Tibial nerve (tissue), 4 donors: ENCODE measurements at places on chromosomes 12 and 14. TPM values are rescaled to one million over a fixed set of nuclear protein-coding genes. Genes with fewer than 3 reads are reported as not detected.

- no peak for DNase-seq
Observed at GRCh38 chr12:40122842-40123241, 17.0 kb upstream of the SLC2A13 start.

GRCh38 chr12:50633955-50634354, 129.2 kb downstream of the DIP2B start:
- DNase-seq: no peak

GRCh38 chr12:42706321-42706720, 116.8 kb upstream of the PRICKLE1 start:
- no peak for DNase-seq

- no peak for DNase-seq
Observed at GRCh38 chr14:94660306-94660946, 48.2 kb downstream of the SERPINA3 start.

GRCh38 chr12:49901986-49902385, 1.7 kb downstream of the FAIM2 start:
- DNase-seq: no peak

DNA sequence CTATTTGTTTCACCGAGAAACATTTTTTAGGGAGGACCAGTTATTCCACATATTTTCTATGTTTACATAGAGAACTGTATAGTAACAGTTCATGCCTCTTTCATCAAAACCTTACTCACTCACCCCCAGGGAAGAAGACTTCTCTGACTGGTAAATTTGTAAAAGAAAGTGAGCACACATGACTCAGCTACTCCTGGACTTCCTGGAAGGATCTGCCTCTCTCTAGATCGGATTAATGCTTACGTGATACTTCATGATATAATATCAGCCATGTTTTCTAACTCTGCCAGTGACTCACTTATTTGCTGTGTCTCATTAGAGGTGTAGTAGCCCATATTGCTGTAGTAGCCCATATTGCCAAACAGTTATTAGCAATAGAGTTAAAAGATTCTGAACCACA, 494.3 kb upstream of the ATXN7L3B start:
- no peak for DNase-seq

DNA sequence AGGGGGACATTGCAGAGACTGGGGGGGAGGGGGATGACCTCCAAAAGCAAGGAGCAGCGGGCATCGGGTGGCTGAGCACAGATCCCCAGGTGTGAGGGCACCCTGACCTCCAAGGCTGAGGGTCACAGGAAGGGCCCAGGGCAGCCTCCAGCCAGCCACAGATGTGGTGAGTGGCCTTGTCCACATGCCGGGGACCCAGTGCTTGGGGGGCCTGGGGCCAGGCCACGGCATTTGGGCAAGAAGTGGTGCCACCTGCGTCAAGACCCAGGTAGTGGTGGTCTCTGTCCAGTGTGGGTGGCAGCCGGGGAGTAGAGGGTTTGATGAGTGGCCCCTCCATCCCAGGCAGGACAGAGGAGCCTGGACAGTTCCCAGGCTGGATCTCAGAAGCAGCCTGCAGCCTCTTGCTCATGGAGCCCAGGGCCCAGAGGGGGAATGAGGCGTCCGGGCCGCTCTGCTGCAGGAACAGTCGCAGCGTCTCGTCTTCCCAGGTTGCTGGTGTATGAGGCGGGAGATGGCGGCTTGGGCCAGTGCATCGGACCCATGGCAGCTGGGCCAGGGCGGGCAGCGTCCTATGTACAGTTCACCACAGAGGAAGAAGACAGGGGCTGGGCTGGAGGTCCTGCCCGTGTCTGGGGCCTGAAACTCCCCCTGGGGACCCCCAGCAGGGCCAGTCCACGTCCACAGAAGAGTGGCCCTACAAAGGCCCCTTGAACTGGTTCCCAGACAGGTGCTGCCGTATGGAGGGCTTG, 33.5 kb downstream of the CCNK start:
- DNase-seq: peak; percentile 9

GRCh38 chr14:70685474-70686197, 43.9 kb downstream of the TTC9 start:
- DNase-seq: no peak

DNA sequence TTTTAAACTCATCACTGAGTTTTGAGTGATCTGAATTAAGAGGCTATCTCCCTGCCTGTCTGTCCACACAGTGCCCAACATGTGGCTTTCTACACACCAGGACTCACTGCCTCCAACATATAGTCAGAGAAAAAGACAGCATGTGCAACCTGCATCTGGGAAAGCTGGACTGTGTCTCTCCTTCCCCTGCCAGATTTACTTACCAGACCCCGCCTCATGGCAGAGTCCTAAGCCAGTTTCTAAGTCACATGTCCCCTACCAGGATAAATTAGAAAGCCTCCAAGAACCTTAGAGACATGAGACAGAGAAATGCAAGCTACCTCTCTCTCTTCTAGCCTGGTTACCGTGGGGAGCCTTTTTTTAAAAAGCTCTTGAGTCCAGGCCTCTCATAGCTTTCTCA, 2.7 kb upstream of the HDAC7 start:
- DNase-seq: no peak

- no peak for DNase-seq
Observed at GRCh38 chr14:100051543-100051942, 13.7 kb upstream of the EVL start.

DNA sequence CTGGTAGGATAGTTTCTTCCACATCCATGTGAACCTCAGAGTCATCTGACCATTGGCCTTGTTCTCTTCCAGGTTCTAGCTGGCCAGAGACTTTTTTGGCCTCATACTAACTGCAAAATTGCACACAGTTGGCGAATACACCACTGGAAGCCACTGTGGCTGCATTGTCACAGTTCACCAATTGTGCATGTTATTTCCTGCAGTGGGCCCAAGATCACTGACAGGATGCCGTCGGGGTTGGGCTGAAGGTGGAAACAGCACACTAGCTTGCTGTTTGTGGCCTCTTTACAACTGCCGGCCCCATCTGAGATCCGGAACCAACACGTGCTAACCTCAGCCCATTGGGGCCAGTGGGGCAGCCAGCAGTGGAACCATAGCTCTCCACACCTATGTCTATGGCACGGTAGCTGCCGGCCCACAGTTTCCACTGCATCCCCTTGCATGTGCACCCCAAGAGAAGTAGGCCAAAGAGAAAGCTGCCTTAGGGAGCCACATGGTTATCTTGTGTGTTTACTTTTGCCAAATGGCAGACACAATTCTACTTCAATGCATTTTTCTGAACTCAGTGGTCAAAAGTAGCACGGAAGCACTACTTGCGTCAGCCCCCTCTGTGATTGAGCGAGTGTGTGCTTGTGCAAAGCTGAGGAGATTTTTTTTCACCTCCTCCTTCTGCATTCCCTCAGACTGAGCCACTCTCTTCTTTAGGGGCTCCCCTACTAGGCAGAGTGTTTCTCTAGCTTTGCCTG, 464.0 kb downstream of the RAD51B start:
- DNase-seq: no peak

GRCh38 chr12:7129287-7129871, 690 bp upstream of the RBP5 start:
- DNase-seq: no peak

DNA sequence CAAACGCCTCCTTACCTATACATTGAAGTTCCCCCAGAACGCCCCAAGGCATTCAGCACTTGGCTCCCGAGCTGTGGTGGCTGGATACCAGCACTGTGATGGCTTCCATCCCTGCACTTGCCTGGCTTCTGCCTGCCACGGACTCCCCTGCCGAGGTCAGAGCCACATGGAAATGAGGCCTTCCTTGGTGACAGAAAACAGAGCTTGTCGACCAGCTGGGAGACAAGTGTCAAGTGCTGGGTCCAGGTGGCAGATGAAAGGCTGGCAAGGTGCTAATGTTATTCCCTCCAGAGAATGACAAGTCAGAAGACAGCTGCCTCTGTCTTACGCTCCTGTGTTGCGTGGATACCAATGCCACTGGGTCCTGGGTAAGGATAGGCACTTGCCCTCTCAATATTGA, 26.2 kb upstream of the GNG2 start:
- no peak for DNase-seq

- no peak for DNase-seq
Observed at GRCh38 chr12:3753544-3754284, 805 bp upstream of the CRACR2A start.

GRCh38 chr12:107891967-107892366, 117.5 kb downstream of the ASCL4 start:
- no peak for DNase-seq

- DNase-seq: no peak
Observed at GRCh38 chr12:90048918-90049317, 340.3 kb upstream of the ATP2B1 start.

GRCh38 chr12:68422956-68423574, 90.9 kb upstream of the MDM1 start:
- DNase-seq: no peak

DNA sequence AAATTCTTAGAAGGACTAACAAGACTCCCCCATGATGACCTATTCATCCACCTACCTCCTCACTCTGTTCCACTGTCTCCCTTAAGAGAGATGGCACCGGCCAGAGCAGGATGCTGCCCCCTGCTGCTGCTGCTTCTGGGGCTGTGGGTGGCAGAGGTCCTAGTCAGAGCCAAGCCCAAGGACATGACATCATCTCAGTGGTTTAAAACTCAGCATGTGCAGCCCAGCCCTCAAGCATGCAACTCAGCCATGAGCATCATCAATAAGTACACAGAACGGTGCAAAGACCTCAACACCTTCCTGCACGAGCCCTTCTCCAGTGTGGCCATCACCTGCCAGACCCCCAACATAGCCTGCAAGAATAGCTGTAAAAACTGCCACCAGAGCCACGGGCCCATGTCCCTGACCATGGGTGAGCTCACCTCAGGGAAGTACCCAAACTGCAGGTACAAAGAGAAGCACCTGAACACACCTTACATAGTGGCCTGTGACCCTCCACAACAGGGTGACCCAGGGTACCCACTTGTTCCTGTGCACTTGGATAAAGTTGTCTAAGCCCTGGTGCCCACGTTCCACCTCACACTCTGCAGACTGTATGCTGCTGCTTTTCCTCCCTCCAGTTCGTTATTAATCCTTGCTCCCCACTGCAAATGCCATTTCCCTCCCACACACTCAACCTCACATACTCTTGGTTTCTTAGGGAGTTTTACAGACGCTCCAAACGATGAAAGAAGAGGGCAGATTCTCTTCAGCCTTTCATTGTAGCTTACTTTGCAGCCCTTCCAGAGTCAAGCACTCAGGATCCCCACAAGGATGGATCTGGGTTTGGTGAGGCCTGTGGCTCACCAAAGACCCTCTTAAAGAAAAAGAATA, at the start of gene RNASE8:
TSS of gene RNASE8 (plus strand) at position 20 of the 873 bp plus-strand sequence. CDS start at position 91, 71 bp downstream.
- no peak for DNase-seq

GRCh38 chr12:88895634-88896033, 315.4 kb upstream of the KITLG start:
- no peak for DNase-seq

DNA sequence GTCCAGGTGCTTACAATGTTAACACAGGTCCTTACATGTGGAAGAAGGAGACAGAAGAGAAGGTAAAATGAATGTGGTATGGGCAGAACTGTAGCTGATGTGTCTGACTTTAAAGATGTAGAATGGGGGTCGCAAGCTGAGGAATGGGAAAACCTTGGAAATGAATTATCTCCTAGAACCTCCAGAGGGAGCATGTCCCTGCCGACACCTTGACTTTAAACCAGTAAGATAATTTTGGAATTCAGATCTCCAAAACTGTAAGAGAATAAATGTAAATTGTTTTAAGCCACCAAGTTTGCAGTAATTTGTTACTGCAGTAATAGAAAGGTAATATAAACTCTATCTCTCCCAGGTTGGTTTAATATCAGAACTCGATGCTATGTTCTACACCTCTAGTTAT, 80.1 kb upstream of the ALG10 start:
- DNase-seq: no peak

GRCh38 chr14:67468378-67468730, 20.2 kb downstream of the TMEM229B start:
- no peak for DNase-seq

DNA sequence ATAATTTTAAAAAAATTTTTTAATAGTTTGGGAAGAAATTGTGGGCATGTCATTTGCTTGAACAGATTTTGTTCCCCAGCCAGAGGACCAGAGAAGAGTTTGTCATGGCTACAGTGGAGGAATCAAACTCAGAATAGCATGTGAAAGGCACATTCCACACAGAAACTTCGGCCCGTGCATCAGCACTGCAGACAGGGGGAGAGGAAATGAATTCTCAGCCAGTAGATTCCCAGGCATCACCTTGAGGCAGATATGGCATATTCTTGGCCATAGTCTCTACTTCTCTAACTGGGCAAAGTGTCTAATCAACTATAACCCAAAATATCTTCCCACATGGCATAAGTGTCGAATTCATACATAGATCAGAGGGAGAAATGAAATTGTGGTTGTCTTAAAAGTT, 153.3 kb downstream of the PRKCH start:
- no peak for DNase-seq

Gene ZNF10
- 19.2 TPM for total RNA-seq

Gene PTPN6
- 27.3 TPM for total RNA-seq

Gene RTL1
- total RNA-seq: not detected

Gene KRT3
- total RNA-seq: not detected

Gene HOXC10
- total RNA-seq: 3.3 TPM

Gene FAM234B
- total RNA-seq: 10.9 TPM

Gene NCOR2
- 218 TPM for total RNA-seq

Gene TRHDE
- total RNA-seq: 4.6 TPM

Gene DHRS7
- 90.4 TPM for total RNA-seq

Gene EML1
- total RNA-seq: 65.3 TPM

Gene GPRC5D
- total RNA-seq: not detected

Gene CLEC1B
- not detected for total RNA-seq
